ENCODE measurements at places on chromosomes 11 and 22.

GRCh38 chr11:32374261-32374711, 61.1 kb downstream of the WT1 start:
- peak; percentile 58 for DNase-seq

DNA sequence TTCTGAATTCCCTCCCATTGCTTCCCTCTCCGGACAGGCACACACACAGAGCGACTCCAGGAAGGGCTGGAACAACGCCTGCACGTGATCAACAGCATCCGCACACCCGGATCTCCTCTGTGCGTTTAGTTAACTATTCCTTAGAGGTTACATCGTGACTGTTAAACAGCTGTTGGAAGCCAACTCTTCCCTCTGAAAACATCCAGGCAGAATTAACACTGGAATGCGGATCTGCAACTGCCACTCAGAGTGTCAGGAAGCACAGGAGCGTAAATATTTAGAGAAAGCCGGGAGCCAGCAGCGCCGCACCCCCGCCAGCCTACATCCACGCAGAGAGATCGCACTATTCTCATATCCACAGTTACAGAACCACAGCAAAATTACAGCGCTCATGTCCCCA, 46.2 kb downstream of the SHANK2 start:
- DNase-seq = no peak

GRCh38 chr11:17250561-17251350, 25.8 kb upstream of the NUCB2 start:
- no peak for DNase-seq

DNA sequence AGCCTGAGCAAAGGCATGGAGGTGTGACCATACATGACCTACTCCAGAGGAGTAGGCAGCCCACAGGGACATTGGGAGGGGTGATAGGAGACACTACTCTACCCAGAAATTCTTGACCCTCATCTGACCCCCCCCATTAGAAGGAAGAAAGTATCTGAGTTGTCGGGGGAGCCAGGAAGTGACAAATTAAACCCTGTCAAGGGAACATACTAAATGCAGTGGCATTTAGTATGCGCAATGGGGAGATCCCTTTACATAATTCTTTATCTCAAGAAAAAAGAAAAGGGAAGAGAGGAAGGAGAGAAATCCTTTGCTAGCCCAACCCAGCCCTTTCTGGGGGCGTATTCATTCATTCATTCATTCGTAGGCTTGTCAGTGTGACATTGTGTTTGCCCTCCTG, 58.8 kb downstream of the NAV2 start:
- DNase-seq = no peak

DNA sequence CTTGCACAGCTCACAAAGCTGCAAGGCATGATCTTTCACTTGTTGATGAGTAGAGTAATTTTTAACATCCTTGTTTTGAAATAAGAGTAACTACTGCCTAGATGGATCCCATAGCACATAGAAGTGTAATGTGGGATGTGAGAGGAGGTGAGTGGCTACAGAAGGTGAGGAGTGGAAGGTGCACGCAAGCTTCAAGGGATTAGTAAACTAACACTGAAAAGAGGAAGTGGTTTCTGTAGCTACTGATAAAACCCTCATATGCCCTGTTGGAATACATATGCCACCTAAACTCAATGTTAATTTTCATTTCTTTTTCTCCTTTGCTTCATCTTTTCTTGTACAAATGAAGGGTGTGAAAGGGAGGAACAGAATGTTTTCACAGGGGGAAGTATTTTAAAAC, 22.0 kb upstream of the CTSC start:
- DNase-seq = no peak

- DNase-seq = no peak
Observed at GRCh38 chr11:26158251-26158650, 173.7 kb upstream of the ANO3 start.

GRCh38 chr11:12200991-12201985, 90.9 kb downstream of the MICAL2 start:
- no peak for DNase-seq

All from NCI-H2107 (cell line).